ENCODE measurements at places on chromosomes 11 and 22. TPM values are rescaled to one million over a fixed set of nuclear protein-coding genes. Genes with fewer than 3 reads are reported as not detected.
A peak's percentile ranks its signal among the peaks of the same experiment; 100 is the strongest.

Gene SMTNL1
- total RNA-seq, result not detected

Gene ABCC8
- total RNA-seq, result not detected

Gene GUCY1A2
- not detected for total RNA-seq

- DNase-seq, result no peak
These were observed 118.7 kb upstream of the SORL1-AS1 start for GRCh38 chr11:121571506-121571905.

DNA sequence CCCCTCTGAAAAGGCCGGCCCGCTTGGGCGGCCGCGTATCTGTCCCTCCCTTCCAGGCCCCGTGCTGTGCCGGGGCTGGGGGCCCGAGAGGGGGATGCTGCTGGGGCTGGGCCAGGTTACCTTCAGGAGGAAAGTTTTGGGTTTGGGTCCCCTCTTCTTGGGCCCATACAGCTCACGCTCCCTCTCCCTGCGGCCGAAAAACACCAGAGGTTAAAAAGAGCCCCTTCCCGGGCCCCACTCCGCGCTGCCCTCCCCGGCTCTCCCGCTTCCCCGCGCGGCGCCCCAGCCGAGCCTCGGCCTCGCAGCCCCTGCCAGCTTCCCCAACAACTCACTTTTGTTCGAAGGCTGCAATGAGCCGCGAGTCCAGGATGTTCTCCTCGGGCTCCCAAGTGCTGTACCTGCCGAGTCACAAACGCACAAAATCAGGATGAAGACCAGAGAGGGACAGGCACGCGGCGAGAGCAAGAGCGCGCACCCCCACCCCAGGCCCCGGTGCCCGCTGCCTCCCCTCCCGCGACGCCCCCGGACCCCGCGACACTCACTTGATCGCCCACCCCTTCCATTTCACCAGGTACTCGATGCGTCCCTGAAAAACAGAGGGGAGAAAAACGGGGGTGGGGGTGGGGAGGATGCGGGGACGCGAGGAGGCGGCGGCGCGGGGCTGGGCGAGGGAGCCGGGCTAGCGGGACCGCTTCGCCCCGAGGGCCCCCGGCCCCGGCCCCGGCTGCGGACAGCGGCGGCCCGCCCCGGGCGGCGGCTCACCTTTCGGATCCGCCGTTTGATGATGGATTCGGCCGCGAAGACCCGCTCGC lies 450 bp downstream of the CBX6 start:
- DNase-seq, result no peak

- DNase-seq, result peak; percentile 84
These were observed 23.1 kb upstream of the MICAL2 start for GRCh38 chr11:12087075-12088004.

DNA sequence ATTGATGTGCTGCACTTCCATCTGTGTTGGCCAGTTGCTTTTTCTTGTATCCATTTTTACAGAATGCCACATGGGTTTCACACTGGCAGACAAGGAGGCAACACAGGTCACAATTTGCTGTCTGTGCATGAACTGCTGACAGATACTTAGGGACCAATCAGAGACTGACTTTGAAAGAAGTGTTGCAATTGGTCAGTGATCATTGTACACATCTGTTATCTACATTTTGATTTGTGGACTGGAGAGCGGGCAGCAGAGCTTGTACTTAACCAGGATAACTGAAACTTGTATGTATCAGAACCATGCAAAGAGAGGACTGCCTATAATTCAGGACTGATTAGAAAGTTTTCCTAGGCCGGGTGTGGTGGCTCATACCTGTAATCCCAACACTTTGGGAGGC lies 21.8 kb downstream of the PRR5 start:
- no peak for DNase-seq

Data from foreskin keratinocyte (primary cell).